HuH-7 (cell line): ENCODE measurements at places on chromosomes 6 and 20.

GRCh38 chr6:106750946-106751345, 121.6 kb downstream of the QRSL1 start:
- no peak for DNase-seq

DNA sequence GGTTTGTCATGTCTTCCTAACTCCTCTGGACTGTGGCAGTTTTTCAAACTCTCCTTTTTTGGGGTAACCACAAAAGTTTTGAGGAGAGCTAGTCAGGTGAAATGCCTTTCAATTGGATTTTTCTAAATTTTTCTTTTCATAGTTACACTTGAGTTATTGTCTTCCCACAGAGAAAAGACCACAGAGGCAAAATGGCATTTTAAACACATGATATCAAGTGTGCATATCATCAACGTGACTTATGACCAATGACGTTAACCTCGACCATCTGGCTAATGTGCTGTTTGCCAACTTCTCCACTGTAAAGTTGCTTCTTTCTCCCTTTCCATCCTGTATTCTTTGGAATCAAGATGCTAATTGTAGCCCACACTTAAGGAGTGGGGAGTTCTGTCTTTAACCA, 41.3 kb upstream of the SNAP25 start:
- no peak for DNase-seq

GRCh38 chr20:48139262-48140041, 354.2 kb upstream of the SULF2 start:
- DNase-seq: no peak

DNA sequence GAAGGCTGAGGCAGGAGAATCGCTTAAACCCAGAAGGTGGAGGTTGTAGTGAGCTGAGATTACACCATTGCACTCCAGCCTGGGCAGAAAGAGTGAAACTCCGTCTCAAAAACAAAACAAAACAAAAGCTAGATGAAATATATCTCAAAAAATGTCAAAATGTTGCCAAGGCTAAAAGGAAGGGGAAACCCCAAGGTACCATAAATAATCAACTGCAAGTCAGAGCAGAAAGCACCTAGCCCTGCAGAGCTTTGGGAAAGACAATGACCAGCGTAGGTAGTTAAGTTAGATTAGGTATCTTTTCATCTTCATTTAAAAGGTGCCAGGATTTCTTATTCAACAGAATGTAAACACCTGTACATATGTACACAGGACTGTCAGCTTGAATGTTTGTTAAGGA, 33.0 kb downstream of the AKIRIN2 start:
- peak; percentile 18 for DNase-seq

DNA sequence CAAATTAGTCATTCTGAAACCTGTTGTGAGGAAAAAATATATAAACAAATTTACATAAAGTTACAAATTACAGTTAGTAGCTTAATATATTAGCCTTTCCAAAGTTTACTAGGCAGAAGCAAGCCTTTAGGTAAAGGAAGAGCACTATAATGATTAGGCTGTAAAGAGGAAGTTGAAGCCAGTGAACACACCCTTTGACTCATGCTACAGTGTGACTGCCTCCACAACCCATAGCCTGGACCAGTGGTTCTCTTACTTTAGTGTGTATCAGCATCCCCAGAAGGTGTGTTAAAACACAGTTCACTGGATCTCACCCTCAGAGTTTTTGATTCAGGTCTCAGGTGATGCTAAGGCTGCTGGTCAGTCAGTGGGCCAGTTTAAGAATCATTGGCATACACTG, 91.4 kb upstream of the DEFB112 start:
- no peak for DNase-seq

DNA sequence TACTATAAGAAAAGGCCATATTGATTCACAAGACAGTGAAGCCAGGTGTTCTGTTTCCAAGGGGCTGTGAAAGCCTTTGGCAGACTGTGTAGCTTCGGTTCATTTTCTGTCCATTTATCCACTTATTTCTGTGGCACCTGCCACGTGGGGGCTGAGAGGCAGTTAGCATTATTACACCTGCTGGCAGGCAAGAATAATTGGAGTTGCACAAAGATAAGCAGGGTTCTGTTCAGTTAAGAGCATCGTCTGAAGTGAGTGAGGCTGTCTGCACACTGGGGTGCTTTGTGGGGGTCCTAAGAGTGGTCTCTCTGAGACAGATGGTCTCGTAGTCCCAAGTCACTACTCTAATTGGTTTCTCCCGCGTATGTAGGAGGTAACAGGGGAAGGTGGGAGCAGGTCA, 60.6 kb upstream of the CCN6 start:
- DNase-seq: no peak

- DNase-seq: no peak
Observed at GRCh38 chr20:9668381-9668780, 154.0 kb downstream of the LAMP5 start.

DNA sequence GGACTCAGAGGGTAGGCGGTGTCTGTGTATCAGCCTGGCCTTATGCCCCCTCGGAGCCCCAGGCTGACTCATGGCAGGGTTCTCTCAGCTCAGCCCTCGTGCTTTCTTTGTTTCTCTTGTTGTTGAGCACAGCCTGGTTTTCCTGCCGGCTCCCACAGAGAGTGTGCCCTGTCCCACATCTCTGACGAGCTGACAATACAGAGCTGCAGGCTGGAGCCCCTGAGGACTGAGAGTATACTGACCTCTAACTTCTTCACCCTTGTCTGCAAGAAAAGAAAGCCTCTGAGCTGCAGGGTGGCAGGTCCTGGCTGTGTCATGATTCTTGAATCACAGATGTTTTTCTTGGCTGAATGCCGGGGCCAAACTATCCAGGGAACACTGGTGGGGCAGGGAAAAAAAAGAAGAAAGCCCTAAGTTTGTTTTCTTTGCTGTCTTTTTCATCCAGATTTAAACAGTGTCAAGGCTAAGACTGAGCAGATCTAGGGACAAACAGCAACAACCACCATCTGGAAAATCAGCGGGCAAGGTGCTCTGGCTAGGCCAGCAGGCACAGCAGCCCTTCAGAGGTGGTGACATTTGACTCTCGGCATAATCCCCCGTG, 63.3 kb upstream of the ZNF133 start:
- no peak for DNase-seq

- DNase-seq: no peak
Observed at GRCh38 chr6:45664707-45665106, 287.0 kb upstream of the SUPT3H start.

DNA sequence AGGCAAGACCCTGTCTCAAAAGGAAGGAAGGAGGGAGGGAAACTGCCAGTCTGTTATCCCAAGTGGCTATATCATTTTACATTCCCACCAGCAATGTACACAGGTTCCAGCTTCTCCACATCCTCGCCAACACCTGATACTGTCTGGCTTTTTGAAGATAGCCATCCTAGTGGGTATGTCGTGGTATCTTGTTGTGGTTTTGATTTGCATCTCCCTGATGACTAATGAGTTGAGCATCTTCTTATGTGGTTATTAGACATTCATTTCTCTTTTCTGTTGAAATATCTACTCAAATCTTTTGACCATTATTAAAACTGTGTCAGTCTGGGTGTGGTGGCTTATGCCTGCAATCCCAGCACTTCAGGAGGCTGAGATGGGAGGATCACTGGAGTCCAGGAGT, 47.9 kb upstream of the ARID1B start:
- no peak for DNase-seq

- DNase-seq: no peak
Observed at GRCh38 chr6:163463795-163464194, 49.3 kb downstream of the QKI start.

DNA sequence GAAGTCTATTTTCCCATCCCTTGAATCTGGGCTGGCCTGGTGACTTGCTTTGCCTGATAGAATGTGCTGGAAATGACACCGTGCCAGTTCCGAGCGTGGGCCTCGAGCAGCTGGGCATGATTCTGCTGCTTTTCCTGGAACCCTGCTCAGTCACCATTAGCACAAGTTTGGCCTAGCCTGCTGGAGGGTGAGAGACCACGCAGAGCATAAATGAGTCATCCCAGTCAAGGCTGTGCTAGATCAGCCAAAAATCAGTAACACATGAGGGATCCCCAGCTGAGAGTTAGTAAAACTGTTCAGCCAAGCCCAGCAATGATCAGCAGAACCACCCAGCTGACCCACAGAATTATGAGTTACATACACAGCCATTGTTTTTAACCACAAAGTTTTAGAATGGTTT, 74.8 kb upstream of the TOP1 start:
- DNase-seq: no peak

- DNase-seq: no peak
Observed at GRCh38 chr6:89414215-89414614, 2.1 kb upstream of the RRAGD start.

GRCh38 chr20:22232923-22233322, 351.4 kb downstream of the FOXA2 start:
- DNase-seq: no peak
